Epithelial cell of prostate (primary cell): ENCODE measurements at places on chromosomes 13 and 19.

DNA sequence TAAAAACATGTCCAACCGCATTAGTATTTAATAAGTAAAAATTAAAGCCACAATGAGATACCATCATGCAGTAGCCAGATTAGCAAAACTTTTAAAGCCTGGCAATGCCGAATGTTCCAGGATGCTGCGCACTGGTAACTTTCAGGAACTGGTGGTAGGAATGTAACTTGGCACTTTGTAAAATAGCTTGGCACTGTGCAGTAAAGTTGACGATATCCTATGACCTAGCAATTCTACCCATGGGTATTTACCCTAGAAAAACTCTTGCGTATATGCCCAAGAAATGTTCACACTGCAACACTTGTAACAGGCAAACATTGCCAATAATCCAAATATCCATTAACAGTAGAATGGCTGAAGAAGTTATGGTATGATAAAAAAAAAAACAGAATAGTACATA, 97.7 kb downstream of the SPACA7 start:
- no peak for DNase-seq

DNA sequence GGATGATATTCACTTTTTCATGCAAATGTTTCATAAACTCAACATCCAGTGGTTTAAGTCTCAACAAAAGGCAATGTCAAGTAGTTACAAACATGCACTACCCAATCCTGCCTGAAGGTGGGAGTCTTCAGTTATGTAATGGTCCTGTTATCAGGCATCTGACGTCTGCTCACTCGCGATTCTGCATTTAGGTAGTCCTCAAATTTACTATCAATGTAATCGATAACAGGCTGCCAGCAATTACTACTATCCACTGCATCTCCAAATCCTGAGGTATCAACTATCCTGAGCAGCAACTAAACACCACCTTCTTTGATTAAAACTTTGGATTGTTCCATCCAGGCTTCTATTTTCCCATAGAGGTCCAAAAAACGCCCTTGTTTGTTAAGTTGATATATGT, 51.2 kb downstream of the NLRP12 start:
- DNase-seq: no peak

- DNase-seq: no peak
These were observed 51.6 kb upstream of the CACNA1A start for GRCh38 chr19:13557756-13558398.

DNA sequence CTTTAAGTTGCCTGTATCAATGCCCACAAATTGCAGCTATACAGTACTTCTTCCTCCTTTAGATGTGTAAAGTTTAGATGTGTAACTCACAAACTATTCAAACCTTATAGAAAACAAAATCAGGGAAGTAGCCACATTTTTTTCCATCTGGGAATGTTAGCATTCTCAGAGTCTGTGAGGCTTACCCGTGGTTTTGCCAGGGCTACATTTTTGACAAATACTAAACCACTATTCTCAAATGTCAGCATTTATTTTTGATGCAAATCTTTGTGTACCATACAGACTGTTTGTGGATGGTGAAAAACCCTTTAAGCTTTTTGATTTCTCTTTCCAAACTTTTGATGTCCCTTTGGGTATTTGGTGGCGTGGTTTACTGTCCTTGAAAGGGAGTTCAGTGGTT, 216.4 kb downstream of the POSTN start:
- DNase-seq: no peak
